ENCODE measurements at places on chromosomes 5 and 9.

GRCh38 chr5:14672082-14672481 lies 7.6 kb downstream of the OTULIN start:
- DNase-seq: peak; percentile 12

DNA sequence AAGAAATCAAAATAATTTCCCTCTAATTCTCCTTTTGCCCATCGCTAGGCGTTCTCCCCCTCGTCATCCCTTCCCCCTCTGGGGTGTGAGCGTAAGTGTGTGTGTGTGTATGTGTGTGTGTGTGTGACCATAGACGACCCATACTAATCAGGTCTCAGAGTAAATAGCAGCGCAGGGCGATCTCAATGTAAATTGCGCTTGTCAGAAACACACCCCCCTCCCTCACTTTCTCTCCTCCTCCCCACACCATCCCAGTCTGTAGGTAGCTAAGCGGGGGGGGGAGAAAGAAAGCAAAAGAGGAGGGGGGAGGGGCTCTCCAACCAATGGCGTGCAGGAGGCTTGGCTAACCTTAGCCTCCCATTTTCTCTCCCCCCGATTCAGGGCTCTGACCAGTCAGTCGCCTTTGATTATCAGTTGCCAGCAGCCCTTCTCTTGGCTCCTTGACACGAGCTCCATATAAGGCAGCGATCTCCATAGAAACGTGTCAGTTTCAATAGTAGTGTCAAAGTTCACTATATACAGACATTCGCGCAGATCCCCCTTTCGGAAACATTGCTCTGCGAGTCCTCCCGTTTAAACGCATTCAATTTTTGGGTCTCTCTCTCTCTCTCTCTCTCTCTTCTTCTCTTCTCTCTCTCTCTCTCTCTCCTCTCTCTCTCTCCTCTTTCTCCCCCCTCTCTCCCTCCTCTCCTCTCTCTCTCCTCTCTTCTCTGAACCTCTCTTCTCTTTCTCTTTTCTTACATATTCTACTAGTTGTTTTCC lies at the start of gene NR2F1:
Gene NR2F1, plus strand, starts transcription at position 546 of the 762 bp plus-strand sequence. CDS start 1,802 bp downstream, outside the sequence.
- DNase-seq: peak; percentile 99

GRCh38 chr9:33157960-33158842 lies 8.9 kb downstream of the B4GALT1 start:
- no peak for DNase-seq

GRCh38 chr5:179919487-179920060 lies 11.9 kb upstream of the TBC1D9B start:
- DNase-seq: no peak

- DNase-seq: no peak
These were observed 41.0 kb upstream of the SEMA4D start for GRCh38 chr9:89538871-89539270.

DNA sequence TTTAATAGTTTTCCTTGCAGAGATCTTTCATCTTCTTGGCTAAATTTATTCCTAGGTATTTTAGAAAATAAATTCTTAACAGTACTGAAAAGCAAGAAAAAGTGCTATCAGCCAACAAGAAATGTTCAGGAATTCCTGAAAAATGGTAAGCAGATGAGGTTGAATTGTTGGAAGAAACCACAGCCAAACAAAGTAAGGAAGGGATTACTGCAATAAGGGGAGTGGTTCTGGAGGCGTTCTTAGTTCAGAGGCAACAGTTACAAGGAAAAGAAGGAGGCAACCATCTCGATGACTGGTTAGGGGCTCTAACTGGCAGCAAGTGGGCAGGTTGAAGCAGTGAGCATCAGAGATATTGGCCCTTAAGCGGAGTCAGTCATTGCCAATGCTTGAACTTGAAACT lies 12.8 kb upstream of the OR13J1 start:
- DNase-seq: no peak

GRCh38 chr9:136655536-136656182 lies 7.1 kb upstream of the EGFL7 start:
- DNase-seq: peak; percentile 21

DNA sequence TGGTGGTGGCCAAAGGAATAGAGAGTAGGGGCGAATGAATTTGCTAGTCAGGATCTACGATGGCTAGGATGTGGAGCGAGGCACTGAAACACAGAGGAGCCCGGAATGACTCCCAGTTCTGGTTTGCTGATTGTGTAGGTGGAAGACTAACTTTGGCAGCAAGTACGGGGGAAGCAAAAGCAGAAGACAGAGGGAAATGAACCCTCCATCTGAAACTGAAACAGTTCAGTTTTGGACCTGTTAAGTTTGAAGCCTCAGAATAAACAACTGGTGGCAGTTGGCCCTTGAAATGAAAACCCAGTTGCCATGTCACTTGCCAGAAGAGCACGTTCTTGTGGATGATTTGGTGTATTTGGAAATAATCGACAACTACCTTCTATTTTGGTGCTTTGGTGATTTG lies 15.4 kb upstream of the SMIM15 start:
- DNase-seq: no peak

- no peak for DNase-seq
These were observed 259.4 kb downstream of the HSPA4 start for GRCh38 chr5:133311176-133311575.

DNA sequence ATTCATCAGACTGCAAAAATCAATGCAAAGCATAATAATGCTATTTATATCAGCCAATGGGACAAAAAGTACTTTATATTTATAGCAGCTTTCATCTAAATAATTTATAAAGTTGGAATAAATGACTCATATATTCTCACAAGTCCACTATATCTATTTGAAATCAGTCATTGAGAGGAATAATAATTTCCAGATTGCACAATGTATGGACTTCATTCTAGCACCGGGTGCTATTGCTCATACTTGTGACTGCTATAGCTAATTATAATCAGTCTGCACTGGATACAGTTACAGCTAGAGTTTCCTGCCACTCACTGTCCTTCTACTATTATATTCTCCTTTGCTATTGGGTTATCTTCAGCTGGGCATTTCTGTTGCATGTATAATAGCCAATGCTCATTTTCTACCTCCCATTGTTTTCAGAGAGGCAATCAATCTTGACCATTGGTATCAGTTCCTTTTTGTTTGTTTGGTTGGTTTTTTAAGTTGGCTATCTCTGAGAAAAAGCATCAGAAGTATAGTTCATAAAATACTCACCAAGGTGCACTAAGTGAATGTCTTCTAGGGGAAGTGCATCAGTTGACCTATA lies 1.9 kb downstream of the CDH18 start:
- DNase-seq: peak; percentile 4

- DNase-seq: no peak
These were observed 32.3 kb downstream of the TMEM174 start for GRCh38 chr5:73205305-73205704.

GRCh38 chr5:151037561-151038411 lies 17.4 kb downstream of the GPX3 start:
- DNase-seq: no peak

- DNase-seq: no peak
These were observed 412.9 kb downstream of the GADD45G start for GRCh38 chr9:90017679-90018078.

DNA sequence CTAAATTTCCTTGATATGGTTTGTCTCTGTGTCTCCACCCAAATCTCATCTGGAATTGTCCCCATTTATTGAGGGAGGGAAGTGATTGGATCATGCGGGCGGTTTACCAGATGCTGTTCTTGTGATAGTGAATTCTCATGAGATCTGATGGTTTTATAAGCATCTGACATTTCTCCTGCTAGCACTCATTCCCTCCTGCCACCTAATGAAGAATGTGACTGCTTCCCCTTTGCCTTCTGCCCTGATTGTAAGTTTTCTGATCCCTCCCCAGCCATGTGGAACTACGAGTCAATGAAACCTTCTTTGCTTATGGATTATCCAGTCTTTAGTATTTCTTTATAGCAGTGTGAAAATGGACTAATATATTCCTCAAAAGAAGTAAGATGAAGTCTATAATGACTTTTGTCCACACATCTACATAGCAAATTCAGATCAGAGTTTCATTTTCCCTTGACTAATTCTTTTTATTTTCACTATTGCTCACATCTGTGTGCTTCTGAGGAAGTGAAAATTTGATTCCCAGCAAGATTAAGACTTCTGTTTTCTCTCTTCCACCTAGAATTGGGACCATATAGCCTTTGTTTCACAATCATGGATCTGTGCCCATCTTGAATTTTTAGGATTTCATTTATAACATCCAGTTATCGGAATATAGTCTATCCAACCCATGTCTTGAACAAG lies 393.5 kb downstream of the DMAC1 start:
- DNase-seq: no peak

DNA sequence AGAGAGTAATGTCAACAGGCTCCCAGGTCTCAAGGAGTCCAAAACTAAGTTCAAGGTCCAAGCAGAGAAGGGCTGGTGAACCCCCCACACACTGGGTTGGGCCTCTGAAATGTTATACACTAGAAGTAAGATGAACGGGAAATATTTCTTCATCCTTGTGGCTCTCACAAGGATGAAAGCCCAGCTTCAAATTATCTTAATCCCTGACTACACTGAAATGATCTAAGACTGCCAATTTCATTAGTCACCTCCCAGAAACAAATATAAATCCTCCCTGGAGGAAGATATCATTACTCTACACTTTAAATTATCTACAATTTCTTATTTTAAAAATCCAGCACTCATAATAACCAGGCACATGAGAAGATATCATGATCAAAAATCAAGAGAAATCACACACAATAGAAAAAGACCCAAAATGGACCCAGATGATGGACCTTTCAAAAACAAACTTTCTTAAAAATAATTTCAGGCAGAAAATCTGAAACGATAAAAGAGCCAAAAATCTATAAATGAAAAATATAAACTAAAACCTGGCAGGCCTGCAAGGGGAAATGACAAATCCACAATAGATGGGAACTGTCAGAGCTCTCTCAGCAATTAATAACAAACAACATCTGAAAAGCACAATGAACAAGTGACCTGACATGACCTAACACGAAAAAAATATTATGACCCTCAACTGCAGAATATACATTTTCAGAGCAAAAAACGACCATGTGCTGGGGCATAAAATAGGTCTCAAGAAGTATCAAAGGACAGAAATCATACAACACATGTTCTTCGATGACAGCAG lies 117.4 kb downstream of the GPR21 start:
- no peak for DNase-seq

DNA sequence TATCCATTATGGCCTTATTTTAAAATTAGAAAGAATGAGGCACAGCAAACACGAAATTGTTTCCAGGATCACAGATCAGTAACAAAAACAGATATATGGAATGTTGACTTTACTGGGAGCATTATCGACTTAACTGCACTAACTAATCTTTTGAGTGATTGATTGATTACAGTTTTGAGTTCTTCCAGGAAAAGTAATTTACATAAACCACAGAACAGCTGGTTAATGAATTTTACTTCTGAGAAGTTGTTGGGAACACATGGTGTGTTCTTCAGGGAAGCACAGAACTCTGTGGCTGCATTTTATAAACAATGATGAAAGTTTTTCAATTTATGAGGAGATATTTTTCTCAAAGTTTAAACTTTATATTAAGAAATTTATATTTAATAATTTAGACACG lies 802.4 kb upstream of the ACO1 start:
- DNase-seq: peak; percentile 11

GRCh38 chr5:5883146-5883545 lies 460.7 kb downstream of the ICE1 start:
- DNase-seq: no peak

DNA sequence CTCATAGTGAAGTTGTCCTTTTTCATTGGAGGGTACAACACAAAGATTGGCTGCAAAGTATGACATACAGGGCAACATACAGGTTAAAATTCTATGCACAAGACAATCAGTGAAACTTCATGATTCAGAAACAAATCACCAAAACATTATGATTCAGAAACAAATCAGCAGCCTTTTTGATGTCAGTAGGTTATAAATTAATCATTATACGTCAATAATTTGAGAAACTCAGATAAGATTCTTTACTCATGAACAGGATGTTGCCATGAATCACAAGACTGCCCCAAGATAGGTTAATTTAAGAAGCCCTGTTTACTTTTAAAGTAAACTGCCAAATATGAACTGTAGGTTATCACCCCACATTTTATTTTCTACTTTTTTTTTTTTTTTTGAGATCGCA lies 62.2 kb upstream of the IL33 start:
- no peak for DNase-seq

DNA sequence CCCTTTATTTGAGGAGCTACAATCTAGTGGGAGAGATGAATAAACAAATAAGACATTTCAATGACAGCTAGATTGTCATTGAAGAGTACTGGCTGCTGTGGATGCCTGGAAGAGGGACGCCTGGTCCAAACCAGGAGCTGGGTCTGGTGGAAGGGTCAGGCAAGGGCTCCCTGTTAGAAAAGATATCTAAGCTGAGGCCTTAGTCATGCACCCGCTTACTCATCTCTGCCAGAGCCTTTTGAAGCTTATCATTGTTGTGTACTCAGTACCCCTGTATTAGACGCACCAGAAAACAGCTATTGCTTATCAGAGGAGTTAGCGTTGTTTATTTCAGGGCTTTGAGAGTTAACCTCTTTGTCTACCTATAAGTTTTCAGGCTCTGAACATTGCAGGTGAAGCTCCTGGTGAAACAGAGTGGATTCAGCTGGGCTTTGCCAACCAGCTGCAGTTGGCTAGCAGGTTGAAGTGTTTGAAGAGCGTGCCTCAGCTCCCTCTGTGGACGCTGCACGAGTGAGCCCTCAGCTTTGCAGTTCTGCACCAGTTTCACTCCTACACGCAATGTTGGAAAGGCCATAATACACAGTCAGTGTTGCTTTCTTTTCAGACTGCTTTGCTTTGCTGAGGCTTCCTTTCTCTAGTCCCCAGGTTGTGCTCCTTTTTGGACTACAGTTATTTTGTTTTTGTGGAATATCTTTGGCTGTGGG lies 5.6 kb upstream of the GPR151 start:
- peak; percentile 31 for DNase-seq

GRCh38 chr9:14326264-14326826 lies 12.4 kb upstream of the NFIB start:
- DNase-seq: no peak

DNA sequence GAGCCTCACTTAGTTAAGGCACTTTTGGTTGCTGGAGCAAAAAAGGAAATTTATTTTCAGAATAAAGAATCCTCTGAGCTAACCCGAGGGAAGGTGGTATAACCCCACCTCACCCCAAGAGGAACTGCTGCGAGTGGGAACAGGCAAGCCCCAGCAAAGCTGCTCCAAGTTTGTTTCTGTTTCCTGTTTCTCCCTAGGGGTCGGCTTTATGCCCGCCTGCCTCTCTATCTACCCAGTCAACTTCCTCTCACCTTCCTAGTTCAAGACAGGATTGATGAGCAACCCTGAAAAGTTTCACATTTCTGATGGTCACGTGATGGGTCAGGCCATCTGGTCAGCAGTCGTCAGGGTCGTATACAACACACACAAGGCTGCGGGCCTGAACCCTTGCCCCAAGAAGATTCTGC lies 31.1 kb downstream of the TRIO start:
- no peak for DNase-seq

GRCh38 chr9:76887951-76888350 lies 18.0 kb downstream of the PRUNE2 start:
- DNase-seq: no peak
